ENCODE measurements at places on chromosomes 4 and X.

GRCh38 chr4:13524504-13525243 lies 19.6 kb downstream of the NKX3-2 start:
- DNase-seq: no peak

DNA sequence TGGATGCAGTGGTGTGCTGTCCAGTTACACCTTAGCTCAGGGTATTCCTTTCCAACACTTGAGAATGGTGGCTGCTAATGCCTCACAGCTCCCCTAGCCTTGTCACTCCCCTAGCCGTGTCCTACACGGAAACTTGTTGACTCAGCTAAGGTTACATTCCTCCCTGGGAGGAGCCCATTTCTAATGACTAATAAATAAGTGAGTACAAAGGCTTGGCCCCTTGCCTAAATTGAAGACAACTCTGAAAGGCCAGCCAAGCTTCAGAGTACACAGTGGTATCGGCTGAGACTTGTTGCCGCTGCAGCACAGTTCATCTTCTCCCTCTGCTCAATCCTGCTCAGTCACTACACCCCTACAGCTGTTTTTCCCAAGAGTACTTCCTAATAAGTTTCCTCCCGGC lies 21.2 kb upstream of the SLC25A31 start:
- no peak for DNase-seq

- no peak for DNase-seq
Measured at GRCh38 chr4:3223346-3223745, 25.6 kb upstream of the MSANTD1 start.

DNA sequence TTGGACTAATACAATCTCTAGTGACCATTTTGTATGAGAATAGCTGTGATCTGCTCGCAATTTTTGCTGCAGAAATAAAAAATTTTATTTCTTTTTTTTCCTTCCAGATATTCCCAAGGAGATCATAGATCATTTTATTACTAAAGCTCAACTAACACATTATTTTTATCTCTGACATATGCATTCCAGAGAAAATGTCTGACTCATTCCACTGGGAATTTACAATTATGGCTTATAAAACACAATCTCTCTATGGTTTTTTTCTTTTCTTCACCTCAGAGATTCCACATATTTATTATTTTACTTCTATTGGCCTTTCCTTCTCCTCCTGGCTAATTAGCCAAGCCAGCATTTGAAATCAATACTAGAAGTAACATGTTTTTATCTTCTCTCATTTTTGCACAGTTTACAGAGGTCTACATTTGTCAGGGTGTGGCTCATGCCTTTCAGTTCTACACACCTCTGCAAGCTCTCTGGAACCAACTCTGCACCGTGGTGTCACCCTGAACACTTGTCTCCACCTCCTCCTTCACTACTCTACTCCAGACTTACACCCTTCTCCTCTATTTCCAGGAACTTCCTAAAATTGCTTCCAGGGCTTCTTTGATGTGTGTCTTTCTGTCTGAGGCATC lies 59.8 kb upstream of the GPM6A start:
- peak; percentile 8 for DNase-seq

- no peak for DNase-seq
Measured at GRCh38 chr4:134544303-134544770, 342.7 kb upstream of the PABPC4L start.

DNA sequence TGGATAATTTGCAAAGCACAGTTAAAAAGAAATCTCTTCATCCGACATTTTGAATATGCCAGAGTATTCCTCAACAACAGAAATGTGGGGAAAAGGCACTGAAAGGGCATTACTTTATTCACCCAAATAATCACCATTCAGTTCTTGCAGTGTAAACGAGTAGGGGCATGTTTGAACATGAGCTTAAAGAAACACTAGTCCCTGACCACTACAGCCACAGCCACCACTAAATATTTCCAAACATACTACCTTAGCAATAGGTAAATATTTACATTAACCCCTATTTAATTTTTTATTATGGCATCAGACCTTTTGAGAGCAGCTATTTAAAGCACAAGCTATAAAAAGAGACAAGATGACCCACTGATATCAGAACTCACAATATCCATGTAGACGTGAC lies 27.6 kb downstream of the MCF2 start:
- DNase-seq: no peak

DNA sequence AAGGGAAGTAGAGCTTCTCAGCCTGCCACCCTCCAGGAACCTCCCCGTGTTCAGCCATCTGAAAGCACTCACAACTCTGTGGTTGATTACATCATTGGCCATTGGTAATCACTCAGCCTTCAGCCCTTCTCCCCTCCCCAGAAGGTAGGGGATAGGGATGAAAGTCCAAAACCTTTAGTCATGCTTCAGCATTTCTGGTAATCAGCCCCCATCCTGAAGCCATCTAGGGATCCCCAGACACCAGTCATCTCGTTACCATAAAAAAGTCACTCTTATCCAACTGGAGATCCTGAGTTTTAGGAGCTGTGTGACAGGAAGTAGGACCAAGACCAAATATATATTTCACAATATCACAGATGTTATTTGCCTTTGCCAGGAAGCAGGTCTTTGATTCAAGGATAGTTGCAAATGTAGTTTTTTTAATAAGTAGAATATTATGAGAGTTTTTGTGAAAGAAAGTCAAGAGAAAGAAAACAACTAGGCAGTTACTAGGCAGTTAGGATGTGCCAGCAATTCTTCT lies 364.6 kb upstream of the NOCT start:
- no peak for DNase-seq

GRCh38 chr4:24456431-24456830 lies 127.9 kb downstream of the DHX15 start:
- DNase-seq: no peak

Measured in foreskin melanocyte (primary cell).